Mesendoderm (in vitro differentiated cells): ENCODE measurements at places on chromosomes 1 and 21.

GRCh38 chr1:4395158-4395557 is 259.3 kb upstream of the AJAP1 start:
- no peak for DNase-seq

- DNase-seq, result no peak
Observed at GRCh38 chr1:56563568-56563967, 15.8 kb downstream of the PLPP3 start.

DNA sequence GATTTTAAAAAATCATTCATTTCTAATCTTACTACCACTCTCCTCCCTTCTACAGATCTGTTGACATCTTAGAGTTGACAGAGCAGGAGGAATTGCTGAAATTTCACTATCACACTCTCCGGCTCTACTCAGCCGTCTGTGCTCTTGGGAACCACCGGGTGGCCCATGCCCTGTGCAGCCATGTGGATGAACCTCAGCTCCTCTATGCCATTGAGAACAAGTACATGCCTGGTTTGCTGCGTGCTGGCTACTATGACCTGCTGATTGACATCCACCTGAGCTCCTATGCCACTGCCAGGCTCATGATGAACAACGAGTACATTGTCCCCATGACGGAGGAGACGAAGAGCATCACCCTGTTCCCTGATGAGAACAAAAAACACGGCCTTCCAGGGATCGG is 276.7 kb downstream of the ZP4 start:
- no peak for DNase-seq

GRCh38 chr1:54585181-54586066 is 37.4 kb downstream of the ACOT11 start:
- no peak for DNase-seq

GRCh38 chr1:40633523-40633922 is 32.0 kb downstream of the RIMS3 start:
- no peak for DNase-seq

GRCh38 chr1:187313115-187313514 is 484.4 kb downstream of the PLA2G4A start:
- peak; percentile 48 for DNase-seq

DNA sequence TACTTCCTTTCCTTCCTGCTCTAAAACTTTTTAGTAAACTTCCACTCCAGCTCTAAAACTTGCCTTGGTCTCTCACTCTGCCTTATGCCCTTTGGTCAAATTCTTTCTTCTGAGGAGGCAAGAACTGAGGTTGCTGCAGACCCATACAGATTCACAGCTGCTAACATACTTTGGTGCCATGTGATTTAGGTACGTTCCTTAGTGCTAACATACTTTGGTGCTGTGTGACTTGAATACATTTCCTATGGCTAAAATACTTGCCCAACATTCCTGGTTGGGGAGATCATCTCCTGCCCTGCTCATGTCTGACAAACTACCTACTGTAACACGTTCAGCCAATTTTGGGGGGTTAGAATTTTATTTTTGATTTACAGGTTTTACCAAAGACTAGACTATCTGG is 6.8 kb upstream of the ZBTB40 start:
- no peak for DNase-seq

DNA sequence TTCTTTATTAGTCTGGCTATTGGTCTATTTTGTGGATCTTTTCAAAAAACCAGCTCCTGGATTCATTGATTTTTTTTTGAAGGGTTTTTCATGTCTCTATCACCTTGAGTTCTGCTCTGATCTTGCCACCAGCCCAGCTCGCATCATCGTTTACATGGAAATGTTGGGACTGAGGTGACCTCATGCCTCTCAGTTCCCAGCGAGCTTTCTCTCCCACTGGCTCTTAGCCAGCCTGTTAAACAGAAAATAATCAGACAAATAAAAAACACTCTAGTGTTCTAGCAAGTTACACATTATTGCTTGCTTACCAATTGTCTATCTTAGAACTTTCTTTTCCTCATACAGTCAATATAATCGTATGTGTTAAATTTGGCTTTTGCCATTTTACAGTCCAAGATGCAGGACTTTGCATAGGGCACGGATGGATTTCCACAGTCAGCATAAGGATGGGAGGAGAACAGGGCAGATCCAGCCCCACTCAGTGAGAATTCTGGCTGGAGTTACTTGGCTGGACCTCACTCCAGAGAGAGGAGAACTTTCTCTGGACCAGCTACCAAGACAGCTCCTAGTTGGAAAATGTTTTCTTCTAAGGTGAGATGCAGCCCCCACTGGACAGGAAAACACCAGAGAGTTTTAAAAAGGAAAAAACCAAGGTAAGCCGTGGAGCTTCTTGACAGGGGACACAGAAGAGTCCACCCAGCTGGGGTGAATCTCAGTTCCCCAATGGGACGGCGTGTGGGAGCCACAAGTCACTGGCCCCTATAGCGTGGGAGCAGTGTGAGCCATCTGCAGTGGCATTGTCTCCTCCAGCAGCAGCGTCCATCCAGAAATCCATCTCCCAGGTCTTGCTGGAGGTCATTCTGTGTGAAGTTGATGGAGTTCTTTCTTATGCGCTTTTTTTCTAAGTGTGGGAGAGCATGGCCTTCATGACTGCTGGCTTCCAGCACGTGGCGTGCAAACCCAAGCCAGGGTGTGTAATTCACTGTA is 17.6 kb downstream of the PGBD2 start:
- DNase-seq, result no peak

DNA sequence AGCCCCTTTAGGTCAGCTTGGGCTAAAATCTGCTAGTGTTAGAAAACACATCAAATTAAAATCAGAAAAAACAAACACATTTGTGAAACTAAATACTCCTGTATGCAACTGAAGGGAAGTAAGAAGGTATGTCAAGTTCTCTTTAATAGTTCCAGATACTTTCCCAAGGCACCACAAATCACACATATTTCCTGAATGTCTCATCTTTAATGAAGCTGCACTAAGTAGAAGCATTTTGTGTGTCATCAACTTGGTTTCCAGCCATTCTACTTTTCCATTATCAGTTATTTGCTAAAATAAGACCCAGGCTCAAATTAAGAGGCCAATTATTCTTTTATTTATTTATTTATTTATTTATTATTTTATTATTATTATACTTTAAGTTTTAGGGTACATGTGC is 34.7 kb downstream of the CRB1 start:
- DNase-seq, result no peak

- no peak for DNase-seq
Observed at GRCh38 chr1:192550922-192551534, 24.5 kb upstream of the RGS1 start.
